Heart left ventricle (tissue), 16 donors: ENCODE measurements at places on chromosomes 1 and 21. TPM values are rescaled to one million over a fixed set of nuclear protein-coding genes. Genes with fewer than 3 reads are reported as not detected.

GRCh38 chr1:109806733-109807400, 43.1 kb upstream of the EPS8L3 start:
- H3K4me1 ChIP-seq, result peaks cover 26% of the 10 kb centered on the region
- no peak for DNase-seq
- H3K36me3 ChIP-seq, result no peaks in the 10 kb centered on the region
- H3K27me3 ChIP-seq, result no peaks in the 10 kb centered on the region
- H3K27ac ChIP-seq, result no peak overlapping the region

GRCh38 chr1:218408942-218409341, 63.8 kb downstream of the TGFB2 start:
- H3K27ac ChIP-seq, result peak overlapping the region; percentile 11
- H3K4me3 ChIP-seq, result no peak overlapping the region
- H3K27me3 ChIP-seq, result no peaks in the 10 kb centered on the region
- H3K4me1 ChIP-seq, result no peaks in the 10 kb centered on the region
- DNase-seq, result no peak

GRCh38 chr1:7524341-7525337, 246.5 kb upstream of the VAMP3 start:
- no peak for DNase-seq
- H3K27ac ChIP-seq, result no peak overlapping the region
- no peaks in the 10 kb centered on the region for H3K27me3 ChIP-seq
- H3K4me1 ChIP-seq, result no peaks in the 10 kb centered on the region

DNA sequence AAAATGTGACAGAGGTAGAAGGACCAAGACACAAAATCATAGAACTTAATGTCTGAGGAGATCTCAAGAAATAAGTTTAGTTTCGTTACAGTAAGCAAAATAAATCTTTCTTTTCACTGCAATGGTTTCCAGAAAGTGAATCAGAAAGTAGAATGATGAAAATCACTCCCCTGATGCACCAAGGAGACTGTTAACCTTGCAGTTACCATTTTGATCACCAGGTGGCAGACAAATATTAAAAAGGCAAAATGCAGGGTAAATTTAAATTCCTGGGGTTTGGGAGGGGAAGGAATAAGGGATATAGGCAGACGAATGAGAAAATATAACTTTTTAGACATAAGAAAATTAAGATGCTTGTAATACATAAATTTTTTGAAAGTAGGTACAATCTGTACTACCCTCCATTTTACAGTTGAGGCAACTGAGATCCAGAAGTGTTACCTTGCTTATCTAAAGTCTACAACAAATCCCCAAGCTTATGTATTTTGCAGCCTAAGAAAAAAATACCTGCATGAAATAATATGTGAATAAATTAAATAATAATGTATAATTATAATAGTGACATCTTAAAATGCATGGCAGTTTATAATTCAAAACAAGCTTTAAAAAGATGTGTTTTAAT, 253.2 kb downstream of the CRB1 start:
- no peaks in the 10 kb centered on the region for H3K4me1 ChIP-seq
- no peak overlapping the region for H3K4me3 ChIP-seq
- no peaks in the 10 kb centered on the region for H3K36me3 ChIP-seq
- no peak for DNase-seq
- no peak overlapping the region for H3K27ac ChIP-seq
- H3K27me3 ChIP-seq, result no peaks in the 10 kb centered on the region

GRCh38 chr1:109924316-109924715, 13.7 kb downstream of the CSF1 start:
- H3K36me3 ChIP-seq, result peaks cover 84% of the 10 kb centered on the region
- DNase-seq, result no peak
- no peak overlapping the region for H3K27ac ChIP-seq
- H3K4me1 ChIP-seq, result peaks cover 39% of the 10 kb centered on the region

DNA sequence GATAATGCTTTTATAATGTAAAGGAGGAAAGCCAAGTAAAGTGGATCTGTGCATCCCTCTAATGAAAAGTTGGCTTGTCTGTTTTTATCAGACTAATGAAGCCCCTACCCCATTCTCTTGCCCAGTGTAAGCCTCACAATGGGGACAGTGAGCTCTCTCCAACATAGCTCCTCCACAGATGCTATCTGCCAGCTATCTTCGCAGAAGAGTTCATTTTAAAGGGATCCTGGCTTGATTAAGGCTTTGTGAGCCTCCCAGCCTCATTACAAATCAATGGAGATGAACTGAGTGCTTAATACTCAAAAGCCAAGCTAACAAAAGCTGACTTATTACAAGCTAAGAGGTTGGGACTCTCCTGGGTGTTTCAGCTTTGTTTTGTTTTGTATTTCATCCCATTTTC, 514.7 kb downstream of the NUF2 start:
- H3K36me3 ChIP-seq, result no peaks in the 10 kb centered on the region
- no peak overlapping the region for H3K4me3 ChIP-seq
- no peak for DNase-seq
- no peaks in the 10 kb centered on the region for H3K4me1 ChIP-seq
- no peak overlapping the region for H3K27ac ChIP-seq

DNA sequence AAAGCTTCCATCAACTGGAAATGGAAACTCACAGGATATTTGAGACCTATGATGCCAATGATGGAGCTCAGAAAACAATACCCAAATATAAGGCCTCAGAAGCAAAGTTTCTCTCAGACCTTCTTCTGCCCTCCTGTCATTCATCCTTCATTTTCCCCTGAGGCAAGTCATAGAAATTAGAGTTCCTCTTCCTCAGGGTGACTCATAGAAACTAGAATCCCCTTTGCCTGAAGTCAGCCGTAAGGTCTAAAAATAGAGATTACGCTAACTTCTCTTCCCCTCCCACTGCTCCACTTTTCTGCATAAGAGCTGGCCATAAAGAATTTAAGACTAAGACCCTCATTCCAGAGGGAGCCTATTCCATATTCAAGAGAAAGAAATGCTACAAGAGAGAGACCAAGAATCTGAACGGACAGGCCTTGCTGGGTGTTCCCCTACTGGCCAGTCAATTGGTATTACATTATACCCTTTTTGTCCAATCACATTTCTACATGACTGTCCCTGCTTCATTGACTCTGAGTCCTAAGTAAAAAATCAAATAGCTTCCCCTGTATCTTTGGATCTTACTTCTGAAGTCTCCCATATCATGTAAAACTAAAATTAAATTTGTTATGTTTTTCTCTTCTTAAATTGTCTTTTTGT, 994.9 kb downstream of the ADGRL2 start:
- H3K27ac ChIP-seq, result no peak overlapping the region
- H3K36me3 ChIP-seq, result no peaks in the 10 kb centered on the region
- H3K27me3 ChIP-seq, result no peaks in the 10 kb centered on the region
- no peak for DNase-seq
- H3K4me1 ChIP-seq, result no peaks in the 10 kb centered on the region
- no peak overlapping the region for H3K4me3 ChIP-seq

GRCh38 chr1:187961895-187962294, 1133.1 kb downstream of the PLA2G4A start:
- H3K4me1 ChIP-seq, result no peaks in the 10 kb centered on the region
- DNase-seq, result no peak
- H3K27ac ChIP-seq, result no peak overlapping the region
- H3K4me3 ChIP-seq, result no peak overlapping the region
- no peaks in the 10 kb centered on the region for H3K36me3 ChIP-seq
- H3K27me3 ChIP-seq, result no peaks in the 10 kb centered on the region

DNA sequence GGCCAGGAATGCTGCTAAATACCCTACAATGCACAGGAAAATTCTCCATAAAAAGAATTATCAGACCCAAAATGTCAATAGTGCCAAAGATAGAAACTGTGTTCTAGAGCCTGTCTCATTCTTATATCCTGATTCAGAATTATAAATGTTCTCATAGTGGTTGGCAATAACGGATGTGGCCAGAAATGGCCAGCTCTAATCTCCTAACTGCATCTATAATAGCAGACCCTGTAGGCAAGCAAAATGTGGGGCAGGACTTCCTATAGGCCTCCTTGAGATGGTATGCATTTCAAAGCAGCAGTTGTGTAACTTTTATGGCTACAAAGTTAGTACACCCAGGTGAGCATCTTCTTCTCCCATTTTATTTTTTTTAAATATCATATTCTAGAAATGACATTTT, 95.9 kb upstream of the SGIP1 start:
- H3K27me3 ChIP-seq, result no peaks in the 10 kb centered on the region
- no peak for DNase-seq
- no peak overlapping the region for H3K4me3 ChIP-seq
- H3K27ac ChIP-seq, result no peak overlapping the region
- H3K4me1 ChIP-seq, result peaks cover 5% of the 10 kb centered on the region

GRCh38 chr1:54643736-54644135, 2.1 kb downstream of the MROH7 start:
- no peaks in the 10 kb centered on the region for H3K27me3 ChIP-seq
- H3K4me1 ChIP-seq, result no peaks in the 10 kb centered on the region
- H3K4me3 ChIP-seq, result no peak overlapping the region
- H3K27ac ChIP-seq, result no peak overlapping the region
- H3K36me3 ChIP-seq, result no peaks in the 10 kb centered on the region

GRCh38 chr1:193538003-193538354, 351.6 kb upstream of the B3GALT2 start:
- no peak overlapping the region for H3K27ac ChIP-seq
- no peaks in the 10 kb centered on the region for H3K36me3 ChIP-seq
- no peaks in the 10 kb centered on the region for H3K27me3 ChIP-seq
- DNase-seq, result no peak
- H3K4me3 ChIP-seq, result no peak overlapping the region

GRCh38 chr1:27004471-27005165, 8.0 kb downstream of the TENT5B start:
- no peak overlapping the region for H3K27ac ChIP-seq
- no peaks in the 10 kb centered on the region for H3K27me3 ChIP-seq
- no peak for DNase-seq

GRCh38 chr1:212753749-212754148, 37.8 kb downstream of the NSL1 start:
- no peaks in the 10 kb centered on the region for H3K36me3 ChIP-seq
- no peaks in the 10 kb centered on the region for H3K27me3 ChIP-seq
- no peak overlapping the region for H3K4me3 ChIP-seq
- peaks cover 25% of the 10 kb centered on the region for H3K4me1 ChIP-seq
- no peak for DNase-seq

GRCh38 chr1:228977741-228978140, 242.5 kb downstream of the RHOU start:
- no peak overlapping the region for H3K4me3 ChIP-seq
- no peak overlapping the region for H3K27ac ChIP-seq
- no peaks in the 10 kb centered on the region for H3K27me3 ChIP-seq
- no peak for DNase-seq
- H3K4me1 ChIP-seq, result peaks cover 15% of the 10 kb centered on the region

- H3K27me3 ChIP-seq, result no peaks in the 10 kb centered on the region
- no peak overlapping the region for H3K4me3 ChIP-seq
- peaks cover 8% of the 10 kb centered on the region for H3K36me3 ChIP-seq
- DNase-seq, result no peak
These were observed 550 bp upstream of the NFYC start for GRCh38 chr1:40690771-40691537.

DNA sequence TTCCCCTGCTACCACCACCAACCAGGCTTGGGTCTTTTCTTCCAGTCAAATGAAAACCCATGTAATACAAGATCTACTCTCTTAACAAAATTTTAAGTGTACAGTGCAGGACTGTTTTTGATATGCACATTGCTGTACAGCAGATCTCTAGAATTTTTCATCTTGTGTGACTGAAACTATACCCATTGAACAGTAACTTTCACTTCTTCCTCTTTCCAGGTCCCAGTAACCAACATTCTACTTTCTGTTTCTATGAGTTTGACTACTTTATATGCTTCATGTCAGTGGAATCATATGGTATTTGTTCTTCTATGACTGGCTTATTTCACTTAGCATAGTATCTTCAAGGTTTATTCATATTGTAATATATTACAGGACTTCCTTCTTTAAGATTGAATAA, 45.3 kb upstream of the PLPPR4 start:
- DNase-seq, result no peak
- no peaks in the 10 kb centered on the region for H3K36me3 ChIP-seq
- no peaks in the 10 kb centered on the region for H3K4me1 ChIP-seq

DNA sequence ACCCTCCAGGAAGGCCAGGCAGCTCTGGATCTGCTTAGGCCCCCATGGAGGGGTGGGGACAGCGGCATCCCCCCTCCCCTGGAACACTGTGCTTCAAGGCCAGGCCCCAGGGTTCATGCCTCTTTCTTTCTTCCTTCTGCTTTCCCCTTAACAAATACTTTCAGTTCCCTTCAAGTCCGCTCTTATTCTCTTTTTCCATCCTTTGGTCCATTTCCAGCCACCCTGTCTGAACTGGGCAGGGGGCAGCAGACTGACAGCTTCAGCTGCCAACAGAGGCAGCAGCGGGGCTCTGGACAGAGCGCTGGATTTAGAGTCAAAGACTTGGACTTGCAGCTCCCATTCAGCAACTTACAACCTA, 1.1 kb upstream of the CD244 start:
- H3K4me3 ChIP-seq, result no peak overlapping the region
- no peaks in the 10 kb centered on the region for H3K36me3 ChIP-seq
- no peaks in the 10 kb centered on the region for H3K4me1 ChIP-seq
- no peaks in the 10 kb centered on the region for H3K27me3 ChIP-seq
- H3K27ac ChIP-seq, result no peak overlapping the region

DNA sequence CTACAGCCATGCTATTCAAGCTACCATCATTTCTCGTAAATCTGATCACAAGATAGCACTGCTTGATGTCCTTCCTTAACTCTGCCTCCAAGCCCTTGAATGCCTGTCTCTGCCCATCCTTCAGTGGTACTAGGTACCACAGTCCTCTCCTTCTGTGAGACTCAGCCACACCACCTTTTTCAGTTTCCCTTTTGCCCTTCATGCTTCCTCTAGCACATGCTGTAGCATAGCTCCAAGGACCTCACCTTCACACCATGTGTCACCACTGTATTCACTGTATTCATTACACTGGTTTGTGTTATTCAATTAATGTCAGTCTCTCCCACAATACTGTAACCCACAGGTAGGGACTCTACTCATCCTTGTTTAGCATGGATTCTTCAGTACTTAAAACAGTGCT, 8.0 kb upstream of the TP53BP2 start:
- no peaks in the 10 kb centered on the region for H3K27me3 ChIP-seq
- H3K4me3 ChIP-seq, result no peak overlapping the region
- H3K27ac ChIP-seq, result no peak overlapping the region
- no peaks in the 10 kb centered on the region for H3K4me1 ChIP-seq
- H3K36me3 ChIP-seq, result no peaks in the 10 kb centered on the region

GRCh38 chr21:44403106-44404020, 49.9 kb downstream of the TRPM2 start:
- no peak overlapping the region for H3K27ac ChIP-seq
- no peaks in the 10 kb centered on the region for H3K36me3 ChIP-seq
- no peak for DNase-seq

- peaks cover 100% of the 10 kb centered on the region for H3K36me3 ChIP-seq
- H3K4me3 ChIP-seq, result no peak overlapping the region
- no peak for DNase-seq
- H3K27me3 ChIP-seq, result no peaks in the 10 kb centered on the region
These were observed 9.8 kb downstream of the TEX38 start for GRCh38 chr1:46681333-46682034.

RXFP4 gene
- total RNA-seq, result not detected

PEAR1 gene
- 8.3 TPM for total RNA-seq

EXO1 gene
- 1.5 TPM for total RNA-seq

GPR52 gene
- 0.65 TPM for total RNA-seq

CAMSAP2 gene
- total RNA-seq, result 36.0 TPM

SERPINC1 gene
- not detected for total RNA-seq

ASAP3 gene
- total RNA-seq, result 29.1 TPM

HEYL gene
- total RNA-seq, result 13.9 TPM

SETDB1 gene
- 16.8 TPM for total RNA-seq

CYB561D1 gene
- 8.4 TPM for total RNA-seq

KRTAP24-1 gene
- not detected for total RNA-seq

RNU1-3 gene
- total RNA-seq, result 2,470 TPM
